Epithelial cell of alveolus of lung (primary cell): ENCODE measurements at places on chromosomes 11 and 22. TPM values are rescaled to one million over a fixed set of nuclear protein-coding genes. Genes with fewer than 3 reads are reported as not detected.

Gene PLAAT5
- total RNA-seq = 0.13 TPM in 1 of 2 replicates, not detected in the other

Gene LMO1
- total RNA-seq = not detected in 2 replicates

Gene PDGFD
- 7.2 and 8.9 TPM in 2 replicates for total RNA-seq

Gene OR52E6
- total RNA-seq = not detected in 2 replicates

Gene OR52N4
- total RNA-seq = not detected in 2 replicates

Gene OR6T1
- not detected in 2 replicates for total RNA-seq

Gene TMA7B
- total RNA-seq = not detected in 2 replicates

Gene B4GAT1
- 46.4 and 72.1 TPM in 2 replicates for total RNA-seq

Gene APOA4
- not detected in 2 replicates for total RNA-seq

Gene OR4A16
- total RNA-seq = not detected in 2 replicates

Gene ARFIP2
- total RNA-seq = 53.4 and 79.7 TPM in 2 replicates

Gene THY1
- 57.8 and 249 TPM in 2 replicates for total RNA-seq

Gene NOX4
- 5.3 and 10.5 TPM in 2 replicates for total RNA-seq

Gene NAV2
- 4.3 and 10.6 TPM in 2 replicates for total RNA-seq

Gene SCGB1D2
- total RNA-seq = not detected in 2 replicates
